ENCODE measurements at places on chromosomes 13 and 19.

GRCh38 chr19:30122431-30122830, 180.4 kb downstream of the URI1 start:
- DNase-seq: no peak

DNA sequence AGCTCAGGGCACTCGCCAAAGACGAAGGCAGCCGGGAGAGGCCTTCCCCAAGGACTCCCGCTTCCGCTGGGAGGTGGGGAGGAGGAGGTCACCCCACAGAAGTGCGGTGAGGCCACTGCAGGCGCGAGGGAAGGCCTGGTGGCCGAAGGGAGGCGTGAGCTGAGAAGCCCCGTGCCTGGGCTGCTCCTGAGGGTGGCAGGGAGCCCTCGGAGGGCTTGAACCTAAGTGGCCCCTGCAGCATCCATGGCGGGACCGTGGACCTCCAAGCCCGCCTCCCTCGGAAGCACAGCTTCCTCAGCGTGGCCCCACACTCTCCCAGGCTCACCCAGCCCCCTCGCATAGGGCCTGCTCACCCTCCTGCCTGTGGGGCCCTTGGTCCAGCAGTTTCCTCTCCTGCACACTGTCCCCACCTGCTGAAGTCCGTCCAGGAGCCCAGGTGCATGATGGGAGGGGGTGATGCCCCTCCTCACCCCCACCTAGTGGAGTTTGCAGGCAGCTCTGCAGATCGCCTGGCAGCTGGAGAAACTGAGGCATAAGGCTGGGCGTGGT, 25.9 kb downstream of the EFNA2 start:
- no peak for DNase-seq

- DNase-seq: peak; percentile 45
Measured at GRCh38 chr19:38514812-38515633, 81.5 kb downstream of the RYR1 start.

- DNase-seq: no peak
Measured at GRCh38 chr13:78215458-78216108, 297.0 kb upstream of the EDNRB start.

GRCh38 chr19:913080-913748, at the start of gene R3HDM4:
TSS of gene R3HDM4 (minus strand) at chr19:913219. CDS start at chr19:913157, 62 bp downstream.
- DNase-seq: no peak

DNA sequence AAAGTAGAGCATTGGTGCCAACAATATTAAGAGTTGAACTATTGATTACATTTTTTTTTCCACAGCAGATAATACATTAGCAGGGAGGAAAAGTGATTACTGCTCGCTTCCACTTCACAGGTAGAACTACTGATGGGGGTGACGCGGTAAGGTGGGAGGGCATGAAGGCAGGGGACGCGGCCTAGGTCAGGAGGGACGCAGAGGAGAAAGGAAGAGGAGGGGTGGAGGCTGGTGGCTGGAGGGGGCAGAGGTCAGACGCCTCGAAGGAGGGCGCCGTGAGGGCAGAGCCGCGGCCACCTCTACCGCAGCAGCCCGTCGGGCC, 287 bp upstream of the B3GLCT start:
- no peak for DNase-seq

GRCh38 chr19:16224293-16225045, 26.8 kb downstream of the AP1M1 start:
- no peak for DNase-seq

DNA sequence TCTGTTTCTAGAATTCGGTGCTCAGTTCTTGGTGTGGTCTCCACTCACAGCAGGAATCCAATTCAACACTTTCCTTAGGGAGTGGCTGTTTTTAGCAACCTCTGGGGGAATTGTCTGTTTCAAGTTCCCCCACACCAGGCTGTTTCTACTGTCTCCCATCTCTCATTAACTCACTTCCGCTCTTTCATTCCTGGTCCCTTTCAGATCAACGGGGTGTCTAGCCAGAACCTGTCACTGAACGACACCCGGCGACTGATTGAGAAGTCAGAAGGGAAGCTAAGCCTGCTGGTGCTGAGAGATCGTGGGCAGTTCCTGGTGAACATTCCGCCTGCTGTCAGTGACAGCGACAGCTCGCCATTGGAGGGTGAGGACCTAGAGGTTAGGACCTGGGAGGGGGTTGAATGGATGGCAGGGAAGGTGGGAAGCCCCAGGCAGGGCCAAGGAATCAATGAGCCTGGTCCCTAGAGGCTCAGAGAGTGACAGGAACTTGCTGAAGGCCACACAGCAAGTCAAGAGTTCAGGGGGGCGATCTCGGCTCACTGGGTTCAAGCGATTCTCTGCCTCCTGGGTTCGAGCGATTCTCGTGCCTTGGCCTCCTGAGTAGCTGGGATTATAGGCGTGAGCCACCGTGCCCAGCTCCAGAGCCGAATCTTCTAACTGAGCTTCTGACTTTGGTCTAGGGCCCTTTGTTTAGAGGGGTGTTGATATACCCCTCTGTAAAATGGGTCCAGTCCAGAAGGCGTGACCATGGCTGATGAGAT, 25.5 kb downstream of the TJP3 start:
- DNase-seq: no peak

DNA sequence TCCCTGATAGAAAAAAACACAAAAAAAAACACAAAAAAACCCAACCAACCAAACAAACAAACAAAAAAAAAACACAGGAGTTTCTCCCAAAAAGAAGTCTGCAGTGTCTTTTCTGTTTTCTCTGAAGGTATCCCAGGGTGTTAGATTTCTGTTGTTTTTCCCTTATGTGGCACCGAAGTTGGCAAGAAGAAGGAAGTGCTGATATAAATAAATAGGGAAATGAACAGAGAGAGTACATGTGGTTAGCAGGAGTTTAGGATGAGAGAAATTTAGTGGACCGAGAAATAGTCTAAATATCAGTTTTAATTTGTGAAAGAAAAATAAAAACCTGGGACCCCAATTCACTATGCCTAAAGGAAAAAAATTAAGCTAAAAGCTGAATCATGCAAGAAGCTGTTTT, 287.0 kb upstream of the SGCG start:
- DNase-seq: no peak

DNA sequence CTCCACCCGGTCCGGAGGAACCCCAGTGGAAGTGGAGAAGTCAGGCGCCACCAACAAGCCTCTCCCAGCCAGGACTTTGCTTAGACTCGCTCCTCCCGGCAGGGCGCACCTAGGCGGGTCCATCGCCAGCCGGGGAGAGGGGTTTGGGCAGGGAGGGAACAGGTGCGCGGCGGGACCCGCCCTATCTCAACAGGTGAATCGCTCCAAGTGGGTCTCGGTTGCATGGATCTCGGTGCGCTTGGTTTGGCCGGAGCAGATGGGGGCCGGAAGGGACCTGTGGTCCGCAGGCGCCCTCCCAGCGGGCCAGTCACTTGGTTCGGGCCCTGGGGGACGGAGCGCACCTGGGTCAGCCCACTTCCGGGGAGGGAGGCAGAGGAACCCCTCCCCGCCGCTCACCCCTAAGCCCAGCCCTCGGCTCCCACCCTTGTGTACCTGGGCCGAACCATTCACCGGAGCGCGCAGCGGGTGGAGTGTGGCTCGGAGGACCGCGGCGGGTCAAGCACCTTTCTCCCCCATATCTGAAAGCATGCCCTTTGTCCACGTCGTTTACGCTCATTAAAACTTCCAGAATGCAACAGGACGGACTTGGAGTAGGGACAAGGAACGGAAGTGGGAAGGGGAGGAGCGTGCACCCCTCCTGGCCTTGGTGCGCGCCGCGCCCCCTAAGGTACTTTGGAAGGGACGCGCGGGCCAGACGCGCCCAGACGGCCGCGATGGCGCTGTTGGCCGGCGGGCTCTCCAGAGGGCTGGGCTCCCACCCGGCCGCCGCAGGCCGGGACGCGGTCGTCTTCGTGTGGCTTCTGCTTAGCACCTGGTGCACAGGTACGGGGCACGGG, at the start of gene LSR:
LSR (plus strand) TSS at position 693 of the 836 bp plus-strand sequence; CDS start at position 714, 21 bp downstream.
- DNase-seq: peak; percentile 91

- DNase-seq: no peak
Measured at GRCh38 chr13:26679411-26680122, 81.0 kb downstream of the GPR12 start.

- peak; percentile 0 for DNase-seq
Measured at GRCh38 chr13:30618186-30618929, 638 bp downstream of the USPL1 start.

- DNase-seq: no peak
Measured at GRCh38 chr19:10643172-10643967, 10.8 kb upstream of the ILF3 start.

GRCh38 chr13:110107568-110108347, 199.2 kb downstream of the COL4A1 start:
- DNase-seq: no peak

DNA sequence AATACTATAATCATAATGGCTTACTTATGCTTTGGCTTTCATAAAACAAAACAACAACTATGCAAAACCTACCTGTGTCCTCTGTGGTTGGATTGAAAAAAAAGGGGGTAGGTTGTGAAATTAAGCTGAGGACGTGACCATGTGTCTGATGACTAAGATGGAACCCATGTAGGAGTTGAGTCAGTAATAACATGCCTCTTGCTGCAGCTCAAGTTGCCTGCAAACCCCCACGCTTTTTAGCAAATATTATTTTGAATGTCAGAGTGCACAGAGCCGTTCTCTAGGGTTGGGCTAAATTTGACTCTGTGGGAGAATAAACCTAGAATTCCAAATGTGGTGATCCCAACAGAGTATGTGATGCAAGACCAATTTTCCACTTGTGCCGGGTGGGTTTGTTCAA, 209.3 kb downstream of the KCNRG start:
- no peak for DNase-seq

- peak; percentile 61 for DNase-seq
Measured at GRCh38 chr19:12676384-12676792, 5.3 kb downstream of the DHPS start.

GRCh38 chr13:88031980-88032559, 360.9 kb downstream of the SLITRK5 start:
- DNase-seq: no peak

DNA sequence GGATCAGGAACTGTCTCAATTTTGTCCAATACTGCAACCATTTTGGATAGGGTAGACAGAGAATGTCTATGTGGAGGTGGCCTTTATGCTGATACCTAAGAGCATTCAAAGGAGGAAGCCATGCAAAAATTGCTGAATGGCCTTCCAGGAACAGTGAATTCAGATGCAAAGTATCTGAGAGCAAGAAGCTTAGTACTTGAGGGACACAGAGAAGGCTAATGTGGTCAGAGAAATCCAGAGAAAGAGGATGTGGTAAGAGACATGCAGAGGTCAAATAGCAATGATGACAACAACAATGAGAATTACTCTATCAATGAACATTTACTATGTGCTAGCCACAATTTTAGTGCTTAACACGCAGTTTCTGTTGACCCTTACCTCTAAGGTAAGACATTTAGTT, 785.6 kb upstream of the KLHL1 start:
- no peak for DNase-seq

DNA sequence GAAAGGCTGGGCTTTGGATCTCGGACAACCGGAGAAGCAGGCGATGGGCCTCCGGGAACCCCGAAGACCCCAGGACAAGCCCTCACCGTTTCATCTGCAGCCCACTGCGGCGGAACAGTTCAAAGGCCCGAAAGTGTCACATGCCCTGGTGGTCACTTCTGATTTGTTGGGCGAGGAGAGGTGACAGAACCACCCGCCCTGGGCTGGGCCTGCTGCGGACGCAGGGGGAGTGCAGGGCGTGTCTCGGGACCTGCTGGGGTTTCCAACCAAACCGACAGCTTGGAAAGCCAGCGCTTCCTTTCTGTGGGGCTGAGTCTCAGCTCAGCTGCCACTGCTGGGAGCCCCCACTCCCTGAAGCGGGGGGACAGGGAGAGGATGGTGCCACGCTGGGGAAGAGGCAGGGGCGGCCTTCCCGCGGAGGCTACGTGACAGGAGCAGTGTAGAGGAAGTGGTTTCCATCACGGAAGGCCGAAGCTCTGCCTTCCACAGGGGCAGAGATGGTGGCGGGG, 22.8 kb upstream of the ZBTB7A start:
- DNase-seq: no peak

DNA sequence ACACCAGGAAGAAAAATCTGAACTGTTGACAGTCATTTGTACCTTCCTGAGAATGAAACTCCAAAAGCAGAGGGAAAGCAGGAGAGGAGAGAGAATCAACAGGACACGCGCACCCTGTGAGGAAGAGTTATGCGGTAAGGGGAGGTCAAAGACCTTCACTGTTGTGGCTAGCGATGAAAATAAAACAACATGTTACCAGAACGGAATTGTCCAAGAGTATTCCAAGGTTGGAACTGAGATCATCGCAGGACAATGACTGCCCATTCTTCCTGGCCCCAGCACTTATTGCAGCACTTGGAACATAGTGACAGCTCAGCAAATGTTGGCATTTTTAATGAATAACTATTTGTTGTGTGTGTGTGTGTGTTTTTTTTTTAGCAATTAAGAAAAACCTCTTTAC, 176.0 kb upstream of the TSC22D1 start:
- DNase-seq: no peak

- DNase-seq: no peak
Measured at GRCh38 chr13:101323601-101324000, 92.7 kb downstream of the NALCN start.

GRCh38 chr13:73898899-73899298, 235.3 kb downstream of the KLF12 start:
- DNase-seq: no peak

DNA sequence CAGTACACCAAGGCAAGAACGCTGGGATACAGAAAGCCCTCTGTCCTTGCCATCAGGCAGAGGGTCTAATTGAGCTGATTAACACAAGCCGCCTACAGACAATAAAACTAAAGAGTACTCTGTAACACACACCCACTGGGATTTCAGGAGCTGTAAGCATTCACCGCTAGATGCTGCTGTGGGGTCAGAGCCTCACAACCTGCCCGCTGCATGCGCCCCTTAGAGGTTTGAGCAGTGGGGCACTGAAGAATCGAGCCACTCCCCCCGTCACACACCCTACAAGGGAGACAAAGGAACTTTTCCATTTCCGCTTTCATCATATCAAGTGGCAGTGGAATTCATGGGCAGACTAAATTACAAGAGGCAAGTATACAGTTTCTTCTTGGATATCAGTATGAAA, 1080.6 kb downstream of the PCDH17 start:
- DNase-seq: no peak

GRCh38 chr13:50915565-50915964, 6.0 kb downstream of the RNASEH2B start:
- DNase-seq: no peak

DNA sequence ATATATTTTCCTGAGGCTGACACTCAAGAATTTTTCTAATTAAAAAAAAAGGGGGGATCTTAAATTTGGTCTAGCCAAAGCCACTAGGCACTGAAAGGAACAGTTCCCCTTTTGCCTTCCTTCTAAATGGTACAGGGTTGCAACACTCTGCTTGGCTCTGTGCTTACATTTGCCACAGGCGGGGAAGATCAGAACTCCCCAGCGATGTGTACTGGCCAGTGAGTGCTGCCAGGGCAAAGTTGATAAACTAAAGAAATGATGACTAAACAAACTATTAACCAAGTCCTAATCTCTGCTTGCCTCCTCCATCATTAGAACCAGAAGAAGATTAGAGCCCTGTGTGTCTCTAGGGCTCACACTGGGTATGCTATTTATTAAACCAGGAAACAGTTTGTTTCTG, 75.3 kb upstream of the SCEL start:
- DNase-seq: no peak
